Left renal cortex interstitium (tissue), 4 donors: ENCODE measurements at places on chromosomes 1 and 21. TPM values are rescaled to one million over a fixed set of nuclear protein-coding genes. Genes with fewer than 3 reads are reported as not detected.

DNA sequence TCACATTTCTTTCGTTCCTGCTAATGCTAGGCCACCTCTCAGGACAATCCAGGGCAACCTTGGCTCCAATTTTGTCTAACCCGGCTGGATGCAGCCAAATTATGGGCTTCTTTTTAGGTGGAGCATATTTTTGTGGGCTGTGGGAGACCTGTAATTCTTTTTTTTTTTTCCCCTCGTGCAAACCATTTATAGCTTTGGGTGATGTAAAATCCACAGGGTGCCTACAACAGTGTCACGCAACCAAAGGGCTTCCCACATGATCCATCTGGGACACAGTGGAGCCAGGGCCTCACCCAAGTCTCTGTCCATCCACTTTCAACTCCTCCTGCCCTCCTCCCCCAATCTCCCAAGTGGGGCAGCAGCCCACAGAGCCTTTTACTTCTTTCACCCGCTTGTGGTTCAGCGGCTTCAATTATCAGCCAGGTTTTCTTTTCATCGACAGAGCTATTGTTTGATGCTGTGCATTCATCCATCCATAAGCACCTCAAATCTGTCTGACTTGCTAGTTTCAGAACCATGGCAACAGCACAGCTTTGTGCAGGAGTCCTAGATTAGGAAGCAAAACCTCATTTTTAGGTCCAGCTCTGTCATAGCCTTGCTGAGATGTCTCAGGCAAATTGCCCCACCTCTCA is 10.0 kb upstream of the OVAAL start:
- no peak for DNase-seq

- no peak for DNase-seq
These were observed 31.3 kb downstream of the CCN1 start for GRCh38 chr1:85611856-85612255.

DNA sequence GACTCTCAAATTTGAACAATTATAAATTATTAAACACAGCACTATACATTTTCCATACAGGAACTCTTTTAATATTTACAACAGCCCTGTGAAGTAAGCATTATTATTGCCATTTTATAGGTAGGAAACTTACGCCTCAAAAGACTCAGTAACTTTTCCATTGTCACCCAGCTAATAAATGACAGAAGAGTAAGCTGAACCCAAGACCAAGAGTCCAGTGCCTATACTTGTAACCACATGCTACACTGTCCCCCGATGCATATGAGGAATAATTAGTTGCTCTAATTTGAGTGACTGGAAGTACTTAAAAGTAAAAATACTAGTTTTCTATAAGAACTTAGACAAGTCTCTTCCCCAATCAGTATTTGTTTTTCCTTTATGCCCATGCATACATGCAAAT is 88.5 kb downstream of the PTPN14 start:
- no peak for DNase-seq

GRCh38 chr1:30089024-30089430 is 634.4 kb downstream of the MATN1 start:
- DNase-seq = peak; percentile 31

HES4 gene
- 41.0 TPM for polyA plus RNA-seq

MPZ gene
- polyA plus RNA-seq = 3.7 TPM

CYP4Z1 gene
- 0.66 TPM for polyA plus RNA-seq
